ENCODE measurements at places on chromosomes 3 and 15.

DNA sequence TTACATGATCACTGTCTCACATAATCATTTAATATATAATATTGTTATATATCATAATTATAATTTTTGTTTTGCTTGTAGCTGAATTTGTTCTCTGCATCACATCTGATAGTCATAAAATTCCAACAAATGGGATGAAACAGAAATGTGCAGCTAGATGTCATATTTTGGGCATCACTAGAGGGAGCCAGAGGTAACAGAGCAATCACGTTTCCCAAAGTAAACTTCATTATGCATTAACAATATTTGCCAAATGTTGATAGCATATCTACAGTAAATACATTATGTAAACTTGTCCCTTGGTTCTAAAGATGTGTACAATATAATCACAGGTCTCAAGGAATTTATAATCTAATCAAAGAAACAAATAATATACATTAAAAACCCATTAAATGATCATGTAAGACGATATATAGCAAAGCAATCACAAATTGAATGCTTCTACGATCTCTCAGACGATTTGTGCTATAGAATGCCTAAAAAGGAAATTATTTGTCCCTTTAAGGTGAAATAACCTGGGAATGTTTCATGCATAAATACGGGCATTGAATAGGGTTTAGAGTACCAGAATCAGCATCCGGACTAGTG, 234.2 kb upstream of the MCTP2 start:
- H3K4me3 ChIP-seq: no peak overlapping the region
- H3K27me3 ChIP-seq: no peaks in the 10 kb centered on the region
- no peaks in the 10 kb centered on the region for H3K36me3 ChIP-seq
- no peak for DNase-seq

- peaks cover 14% of the 10 kb centered on the region for H3K4me1 ChIP-seq
- no peak overlapping the region for H3K27ac ChIP-seq
- H3K4me3 ChIP-seq: no peak overlapping the region
- H3K36me3 ChIP-seq: no peaks in the 10 kb centered on the region
Measured at GRCh38 chr3:32292085-32292796, 53.8 kb downstream of the CMTM8 start.

GRCh38 chr3:156253150-156253549, 132.8 kb downstream of the KCNAB1 start:
- no peaks in the 10 kb centered on the region for H3K4me1 ChIP-seq
- no peak for DNase-seq
- H3K27ac ChIP-seq: no peak overlapping the region
- no peaks in the 10 kb centered on the region for H3K36me3 ChIP-seq

- peaks cover 25% of the 10 kb centered on the region for H3K27me3 ChIP-seq
- H3K36me3 ChIP-seq: peaks cover 3% of the 10 kb centered on the region
- H3K4me1 ChIP-seq: peaks cover 8% of the 10 kb centered on the region
- DNase-seq: peak; percentile 21
Measured at GRCh38 chr15:65077981-65078352, 1.4 kb downstream of the KBTBD13 start.

DNA sequence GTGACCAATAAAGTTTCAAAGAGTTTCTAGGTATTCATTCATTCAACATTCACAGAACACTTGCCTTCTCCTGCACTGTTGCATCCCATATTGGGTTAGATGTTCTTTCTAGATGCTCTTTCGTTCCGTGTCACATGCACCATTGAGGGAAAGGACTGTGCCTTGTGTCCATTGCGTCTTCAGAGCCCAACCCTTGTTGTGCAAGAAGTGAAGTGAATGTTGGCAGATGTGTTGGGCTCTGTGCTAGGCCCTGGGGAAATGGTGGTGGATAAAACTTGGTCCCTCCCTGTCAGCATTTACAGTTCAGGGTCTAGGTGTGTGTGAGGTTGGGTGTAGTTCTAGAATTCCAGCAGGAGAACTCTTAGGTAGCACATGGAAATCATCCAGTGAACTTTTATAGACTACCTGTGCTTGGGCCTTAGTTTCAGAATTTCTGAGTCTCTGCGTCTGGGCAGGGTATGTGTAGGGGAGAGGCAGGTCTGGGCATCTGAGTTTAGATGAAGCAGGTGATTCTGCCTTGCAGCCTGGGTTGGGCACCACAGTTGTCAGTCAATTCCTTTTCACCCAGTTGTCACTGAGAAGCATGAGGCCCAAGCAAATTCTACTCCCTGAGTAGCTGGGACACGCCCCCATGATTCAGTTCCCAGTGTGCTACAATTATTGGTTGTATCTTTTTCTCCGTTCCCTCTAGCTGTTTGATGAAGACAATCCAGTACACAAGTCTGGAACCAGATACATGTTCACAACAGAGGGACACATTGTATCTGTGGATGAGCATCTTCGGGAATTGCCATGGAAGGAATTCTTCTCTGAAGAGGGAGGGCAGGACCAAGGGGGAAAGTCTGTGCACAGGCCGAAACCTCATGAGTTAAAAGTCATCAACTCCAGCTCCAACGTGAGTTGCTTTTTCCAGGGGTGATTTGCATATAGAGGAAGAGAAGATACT, 25.4 kb downstream of the EDEM1 start:
- H3K27me3 ChIP-seq: peaks cover 3% of the 10 kb centered on the region
- no peak overlapping the region for H3K4me3 ChIP-seq
- H3K4me1 ChIP-seq: no peaks in the 10 kb centered on the region
- DNase-seq: no peak

GRCh38 chr15:100598655-100599054, 3.3 kb downstream of the LINS1 start:
- H3K36me3 ChIP-seq: no peaks in the 10 kb centered on the region
- peaks cover 55% of the 10 kb centered on the region for H3K4me1 ChIP-seq
- no peaks in the 10 kb centered on the region for H3K27me3 ChIP-seq
- no peak for DNase-seq
- H3K27ac ChIP-seq: peak overlapping the region; percentile 12

GRCh38 chr3:82033186-82033585, 271.7 kb upstream of the GBE1 start:
- no peaks in the 10 kb centered on the region for H3K27me3 ChIP-seq
- DNase-seq: no peak
- H3K4me3 ChIP-seq: no peak overlapping the region

GRCh38 chr3:24185738-24186384, 240.8 kb downstream of the NR1D2 start:
- H3K27me3 ChIP-seq: peaks cover 3% of the 10 kb centered on the region
- H3K4me3 ChIP-seq: no peak overlapping the region
- no peaks in the 10 kb centered on the region for H3K4me1 ChIP-seq

DNA sequence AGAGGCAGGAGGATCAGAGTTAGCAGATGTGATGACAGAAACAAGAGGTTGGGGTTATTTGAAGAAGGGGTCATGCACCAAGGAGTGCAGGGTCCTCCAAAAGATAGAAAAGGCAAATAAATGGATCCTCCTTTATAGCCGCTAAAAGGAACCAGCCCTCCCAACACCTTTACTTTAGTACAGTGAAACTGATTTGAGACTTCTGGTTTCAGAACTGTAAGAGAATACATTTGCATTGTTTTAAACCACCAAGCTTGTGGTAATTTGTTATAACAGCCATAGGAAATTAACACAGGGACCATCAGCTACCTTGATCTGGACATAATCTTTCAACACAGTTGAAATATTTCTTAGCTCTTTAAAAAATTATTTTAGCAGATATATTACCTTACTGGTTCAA, 166.6 kb downstream of the TIGIT start:
- no peak overlapping the region for H3K4me3 ChIP-seq
- no peaks in the 10 kb centered on the region for H3K36me3 ChIP-seq
- no peak for DNase-seq
- no peak overlapping the region for H3K27ac ChIP-seq
- H3K4me1 ChIP-seq: no peaks in the 10 kb centered on the region

GRCh38 chr3:99757966-99758365, 59.7 kb upstream of the CMSS1 start:
- no peak overlapping the region for H3K27ac ChIP-seq
- H3K27me3 ChIP-seq: peaks cover 2% of the 10 kb centered on the region
- H3K4me1 ChIP-seq: no peaks in the 10 kb centered on the region
- no peak overlapping the region for H3K4me3 ChIP-seq
- DNase-seq: no peak
- no peaks in the 10 kb centered on the region for H3K36me3 ChIP-seq

- H3K4me3 ChIP-seq: peak overlapping the region; percentile 74
- peak overlapping the region; percentile 56 for H3K27ac ChIP-seq
- H3K27me3 ChIP-seq: peaks cover 5% of the 10 kb centered on the region
- H3K36me3 ChIP-seq: peaks cover 6% of the 10 kb centered on the region
- peaks cover 33% of the 10 kb centered on the region for H3K4me1 ChIP-seq
Measured at GRCh38 chr15:59327942-59328341, 44.7 kb downstream of the MYO1E start.

DNA sequence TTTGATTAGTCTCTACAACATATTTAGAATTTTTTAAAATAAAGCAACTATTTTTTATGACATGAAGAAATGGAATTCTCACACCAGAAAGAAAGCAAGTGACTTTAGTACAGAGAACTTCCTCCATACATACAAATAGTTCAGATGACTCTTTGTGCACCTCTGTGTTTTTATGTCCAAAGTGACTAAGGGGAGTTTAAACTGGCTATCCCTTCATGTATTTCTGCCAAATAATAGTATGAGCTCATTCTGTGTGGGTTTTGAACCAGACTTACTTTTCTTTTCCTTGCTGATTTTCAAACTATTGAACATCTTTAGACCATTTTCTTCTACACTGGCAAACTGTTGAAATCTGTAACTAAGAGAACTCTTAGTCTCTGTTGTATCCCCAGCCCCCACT, 196.3 kb downstream of the EPHA3 start:
- no peak overlapping the region for H3K4me3 ChIP-seq
- H3K27me3 ChIP-seq: peaks cover 1% of the 10 kb centered on the region
- no peak for DNase-seq

DNA sequence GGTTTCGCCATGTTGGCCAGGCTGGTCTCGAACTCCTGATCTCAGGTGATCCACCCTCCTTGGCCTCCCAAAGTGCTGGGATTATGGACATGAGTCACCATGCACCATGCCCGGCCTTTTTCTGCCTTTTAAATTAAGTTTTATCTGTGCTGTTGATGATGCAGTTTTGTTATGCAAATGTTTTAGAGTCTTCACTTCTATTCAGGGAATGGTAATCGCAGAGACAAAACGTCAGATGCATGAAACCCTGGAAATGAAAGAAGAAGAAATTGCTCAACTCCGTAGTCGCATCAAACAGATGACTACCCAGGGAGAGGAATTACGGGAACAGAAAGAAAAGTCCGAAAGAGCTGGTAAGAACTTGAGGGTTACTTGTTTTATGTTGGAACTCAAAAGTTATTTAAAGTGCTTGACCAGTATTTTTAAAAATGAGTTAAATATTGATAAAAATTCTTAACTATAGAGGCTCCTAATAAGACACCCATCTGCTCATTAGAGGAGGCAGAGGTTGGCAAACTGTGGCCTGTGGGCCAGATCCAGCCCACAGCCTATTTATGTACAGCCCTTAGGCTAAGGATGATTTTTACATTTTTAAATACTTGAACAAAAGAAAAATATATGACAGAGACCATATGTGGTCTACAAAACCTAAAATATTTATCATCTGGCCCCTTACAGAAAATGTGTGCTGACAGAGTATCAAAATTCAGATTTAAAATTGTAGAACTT, 127.8 kb upstream of the LRRFIP2 start:
- H3K36me3 ChIP-seq: peaks cover 31% of the 10 kb centered on the region
- no peaks in the 10 kb centered on the region for H3K27me3 ChIP-seq
- peaks cover 8% of the 10 kb centered on the region for H3K4me1 ChIP-seq

DNA sequence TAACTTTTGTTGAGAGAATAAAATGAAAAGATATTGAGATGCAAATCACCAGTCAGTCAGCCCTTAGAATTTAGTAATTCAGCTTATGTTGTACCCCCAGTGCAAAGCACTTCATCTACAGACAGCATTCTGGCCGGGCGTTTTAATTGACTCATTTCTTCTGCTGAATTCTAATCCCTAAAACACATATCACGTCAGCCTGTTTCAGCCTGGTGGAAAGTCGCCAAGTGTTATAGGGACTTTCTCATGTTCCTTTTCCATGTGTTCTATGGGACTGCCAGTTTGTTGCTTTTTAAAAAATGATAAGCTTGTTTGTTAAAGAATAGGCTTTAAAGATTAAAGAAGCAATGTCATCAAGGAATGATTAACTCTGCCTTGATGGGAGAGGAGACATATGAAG, 169.7 kb upstream of the BFSP2 start:
- H3K36me3 ChIP-seq: no peaks in the 10 kb centered on the region
- H3K27ac ChIP-seq: no peak overlapping the region
- no peaks in the 10 kb centered on the region for H3K4me1 ChIP-seq
- DNase-seq: no peak
- H3K27me3 ChIP-seq: no peaks in the 10 kb centered on the region
- no peak overlapping the region for H3K4me3 ChIP-seq

GRCh38 chr15:74776821-74777768, 4.8 kb upstream of the CSK start:
- H3K4me3 ChIP-seq: peak overlapping the region; percentile 66
- peaks cover 61% of the 10 kb centered on the region for H3K4me1 ChIP-seq
- H3K36me3 ChIP-seq: no peaks in the 10 kb centered on the region
- peaks cover 15% of the 10 kb centered on the region for H3K27me3 ChIP-seq
- peak; percentile 54 for DNase-seq
- peak overlapping the region; percentile 96 for H3K27ac ChIP-seq

Measured in immature natural killer cell (primary cell).